Breast epithelium (tissue), 4 donors: ENCODE measurements at places on chromosomes 1 and 21. TPM values are rescaled to one million over a fixed set of nuclear protein-coding genes. Genes with fewer than 3 reads are reported as not detected.

Gene SLC25A34
- total RNA-seq = 1.3 TPM

Gene FAM72B
- not detected for total RNA-seq

- DNase-seq = no peak
Measured at GRCh38 chr1:23357138-23357908, 12.3 kb downstream of the ZNF436 start.

DNA sequence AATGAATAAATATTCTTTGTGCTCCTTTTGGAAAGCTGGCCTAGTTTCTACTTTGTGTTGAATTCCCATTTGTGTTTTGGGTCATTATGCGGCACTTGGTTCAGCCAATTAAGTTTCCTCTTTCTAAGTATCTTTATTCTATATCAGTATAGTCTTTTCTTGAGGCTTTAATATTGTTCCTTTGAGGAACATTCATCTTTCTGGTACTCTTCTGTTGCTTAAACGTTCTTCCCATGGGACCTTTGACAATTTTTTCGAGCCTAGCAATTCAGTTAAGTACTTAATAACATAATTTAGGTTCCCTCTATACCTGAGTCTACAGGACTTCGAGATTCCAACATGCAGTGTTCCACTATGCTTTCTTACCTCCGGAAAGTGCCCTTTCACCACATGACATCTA, 24.9 kb downstream of the ZBTB40 start:
- no peak for DNase-seq

DNA sequence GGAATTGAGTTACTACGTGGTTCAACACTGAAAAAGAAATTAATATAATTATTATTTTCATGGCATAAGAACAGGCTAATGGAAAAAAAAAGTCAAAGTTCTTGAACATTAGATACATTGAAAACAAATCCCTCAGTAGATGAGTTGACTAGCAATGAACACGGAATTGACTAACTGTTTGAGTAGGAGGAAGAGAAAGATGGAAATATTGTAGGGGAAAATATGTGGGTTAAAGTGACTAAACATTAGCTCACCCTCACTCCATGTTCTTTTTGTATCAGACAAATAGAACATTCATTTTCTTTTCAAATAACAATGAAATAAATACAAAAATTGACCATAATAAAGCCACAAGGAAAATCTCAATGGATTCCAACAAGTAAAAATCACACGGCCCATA, 84.3 kb downstream of the KCNK2 start:
- no peak for DNase-seq

GRCh38 chr1:192610112-192610889, 25.6 kb upstream of the RGS13 start:
- DNase-seq = no peak

GRCh38 chr1:164051782-164052181, 507.2 kb upstream of the PBX1 start:
- DNase-seq = no peak

Gene RPTN
- total RNA-seq = not detected

GRCh38 chr1:180246579-180246978, 16.5 kb downstream of the LHX4 start:
- DNase-seq = no peak

DNA sequence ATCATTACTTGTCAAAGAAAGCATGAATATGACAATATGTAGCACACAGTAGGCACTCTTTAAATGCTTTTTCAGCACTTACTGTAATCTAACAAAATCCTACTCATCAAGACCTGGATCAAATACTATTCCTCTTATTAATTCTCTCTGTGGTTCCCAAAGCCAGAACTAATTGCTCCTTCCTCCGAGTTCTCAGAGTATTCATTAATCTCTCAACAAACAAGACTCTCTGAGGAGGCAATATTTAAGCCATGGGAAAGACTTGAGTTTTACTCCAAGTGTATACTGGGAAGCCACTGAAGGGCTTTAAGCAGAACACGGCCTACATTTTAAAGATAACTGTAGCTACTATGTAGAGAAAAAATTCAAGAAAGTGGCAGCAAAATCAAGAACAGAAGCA, 79.7 kb downstream of the ENAH start:
- DNase-seq = no peak

- no peak for DNase-seq
Measured at GRCh38 chr1:210949039-210949438, 184.9 kb downstream of the KCNH1 start.

GRCh38 chr1:176445402-176445801, 17.6 kb upstream of the PAPPA2 start:
- DNase-seq = no peak

- no peak for DNase-seq
Measured at GRCh38 chr1:5108740-5109139, 454.3 kb downstream of the AJAP1 start.

DNA sequence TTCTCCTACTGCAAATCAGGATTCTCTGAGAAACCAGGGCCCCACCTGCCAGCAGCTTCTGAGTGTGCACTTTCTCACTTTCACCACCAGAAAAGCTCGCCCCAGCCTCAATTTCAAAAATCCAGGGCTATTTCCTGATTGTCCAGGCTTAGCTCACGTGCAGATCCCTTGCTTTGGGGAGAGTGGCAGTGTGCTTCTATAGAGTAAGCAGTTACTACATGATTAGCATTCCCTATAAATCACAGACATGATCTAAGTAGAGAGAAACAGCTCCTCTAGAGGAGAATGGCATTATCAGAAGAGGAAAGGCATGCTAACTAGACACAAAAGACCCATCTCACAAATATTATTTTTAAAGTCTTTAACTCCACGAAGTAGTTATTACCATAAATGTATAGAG, 456.0 kb upstream of the PKN2 start:
- DNase-seq = no peak

DNA sequence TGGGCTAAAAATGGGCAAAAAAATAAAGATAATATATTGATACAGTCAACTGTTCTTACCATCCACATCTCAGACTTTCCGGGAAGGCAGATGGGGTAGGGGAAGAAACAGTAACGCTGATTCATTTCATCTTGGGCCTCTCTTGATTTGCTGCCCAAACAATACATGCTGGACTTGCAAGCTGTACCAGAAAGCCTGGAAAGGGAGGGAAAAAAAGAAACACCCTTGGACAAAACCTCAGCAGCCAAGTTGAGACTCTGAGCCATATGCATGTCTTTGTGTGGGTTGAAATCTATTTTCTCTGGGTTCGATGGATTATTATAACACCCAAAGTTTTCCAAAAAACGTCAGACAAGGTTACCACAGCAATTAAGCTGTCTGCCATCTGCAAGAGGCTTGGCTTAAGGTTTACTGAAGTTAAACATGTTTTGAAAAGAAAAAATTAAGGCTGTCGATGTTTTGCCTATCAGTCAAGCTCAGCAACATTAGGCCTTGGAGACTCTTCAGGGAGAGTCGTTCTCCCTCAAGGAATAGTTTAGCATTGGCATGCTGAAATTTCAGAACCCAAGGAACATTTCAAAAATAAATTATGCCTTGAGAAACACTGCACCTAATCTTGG, 71.2 kb downstream of the PSMG1 start:
- DNase-seq = no peak

GRCh38 chr1:37883671-37884070, 24.3 kb upstream of the MTF1 start:
- DNase-seq = no peak

Gene ZNF124
- total RNA-seq = 54.2 TPM

DNA sequence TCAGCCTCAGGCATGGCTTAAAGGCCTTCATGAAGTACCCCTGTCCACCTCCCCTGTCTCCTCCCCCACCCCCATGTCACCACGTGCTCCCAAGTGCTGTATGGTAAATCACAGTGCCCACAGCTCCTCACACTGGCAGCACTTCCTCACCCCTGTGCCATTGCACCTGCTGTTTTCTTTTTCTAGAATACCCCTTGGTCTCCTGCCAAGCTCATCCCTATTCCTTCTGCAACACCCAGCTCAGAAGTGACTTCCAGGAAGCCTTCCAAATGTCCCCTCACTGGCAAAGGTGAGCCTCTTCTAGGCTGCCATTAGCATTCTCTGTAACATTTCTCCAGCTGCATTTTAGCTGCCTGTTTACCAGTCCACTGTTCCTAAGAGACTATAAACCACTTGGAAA, 9.4 kb downstream of the AKNAD1 start:
- no peak for DNase-seq
